ENCODE measurements at places on chromosomes 1 and 21.

- no peak for DNase-seq
These were observed 25.3 kb downstream of the MPZL1 start for GRCh38 chr1:167746988-167747655.

GRCh38 chr21:34008618-34009017 lies 64.8 kb upstream of the MRPS6 start:
- peak; percentile 45 for DNase-seq

DNA sequence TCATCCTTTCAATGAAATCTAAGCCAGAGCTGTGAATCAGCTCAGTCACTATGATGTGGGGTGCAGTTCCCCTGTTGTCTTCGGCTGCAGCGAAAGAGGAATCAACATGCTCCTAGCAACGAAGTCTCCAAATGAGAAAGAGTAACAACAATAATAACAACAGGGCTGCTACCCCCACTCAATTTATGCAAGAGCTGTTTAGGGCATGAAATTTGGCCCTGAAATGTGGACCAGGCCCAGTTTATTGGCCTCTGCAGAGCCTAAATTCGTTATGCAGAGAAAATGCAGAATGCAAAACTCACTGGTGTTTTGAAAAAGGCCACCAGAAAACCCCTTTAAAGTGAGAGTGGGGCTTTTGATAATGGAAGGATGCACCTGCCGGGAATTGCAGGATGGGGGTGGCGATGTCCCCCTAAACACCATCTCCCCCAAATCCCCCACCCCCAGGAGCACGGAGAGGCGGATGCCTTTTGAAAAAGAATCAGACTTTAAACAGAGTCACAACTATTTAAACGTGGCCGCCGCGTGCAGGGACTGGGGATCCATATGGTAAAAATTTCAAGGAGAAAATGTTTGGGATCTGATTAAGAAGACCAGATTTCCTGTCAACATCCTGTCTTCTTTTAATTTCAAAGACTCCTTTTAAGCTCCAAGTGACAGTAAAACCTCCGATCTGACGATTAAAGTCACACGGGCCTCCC lies 1.9 kb downstream of the RUNX3 start:
- DNase-seq: no peak

DNA sequence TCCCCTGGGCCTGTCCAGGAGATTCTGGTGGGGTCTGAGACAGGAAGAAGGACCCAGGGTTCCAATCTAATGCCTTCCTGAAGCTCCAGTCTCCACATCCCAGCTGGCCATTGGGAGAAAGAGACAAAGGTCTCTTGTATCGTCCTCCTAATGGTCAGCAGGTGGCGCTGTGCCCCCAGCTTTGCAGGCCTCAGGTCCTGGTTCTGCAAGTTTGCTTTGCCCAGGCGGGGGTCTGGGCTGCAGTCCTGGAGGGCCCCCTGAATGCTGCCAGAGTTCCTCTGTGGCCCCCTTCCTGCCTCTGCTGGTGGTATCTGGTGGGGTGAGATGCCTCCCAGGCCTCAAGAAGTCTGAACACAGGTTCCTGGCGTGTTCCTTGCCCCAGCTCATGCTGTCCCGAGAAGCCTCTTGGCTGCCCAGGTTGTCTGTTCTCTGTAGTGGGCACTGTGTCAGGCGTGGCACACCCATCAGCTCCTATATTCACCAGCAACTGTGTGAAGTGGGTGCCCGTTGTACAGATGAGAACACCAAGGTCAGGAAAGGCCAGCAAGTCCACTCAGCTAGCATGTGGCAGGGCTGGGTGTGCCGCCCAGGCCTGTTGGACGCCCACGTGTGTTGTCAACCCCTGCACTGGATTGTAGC lies 33.8 kb upstream of the CSF3R start:
- no peak for DNase-seq

DNA sequence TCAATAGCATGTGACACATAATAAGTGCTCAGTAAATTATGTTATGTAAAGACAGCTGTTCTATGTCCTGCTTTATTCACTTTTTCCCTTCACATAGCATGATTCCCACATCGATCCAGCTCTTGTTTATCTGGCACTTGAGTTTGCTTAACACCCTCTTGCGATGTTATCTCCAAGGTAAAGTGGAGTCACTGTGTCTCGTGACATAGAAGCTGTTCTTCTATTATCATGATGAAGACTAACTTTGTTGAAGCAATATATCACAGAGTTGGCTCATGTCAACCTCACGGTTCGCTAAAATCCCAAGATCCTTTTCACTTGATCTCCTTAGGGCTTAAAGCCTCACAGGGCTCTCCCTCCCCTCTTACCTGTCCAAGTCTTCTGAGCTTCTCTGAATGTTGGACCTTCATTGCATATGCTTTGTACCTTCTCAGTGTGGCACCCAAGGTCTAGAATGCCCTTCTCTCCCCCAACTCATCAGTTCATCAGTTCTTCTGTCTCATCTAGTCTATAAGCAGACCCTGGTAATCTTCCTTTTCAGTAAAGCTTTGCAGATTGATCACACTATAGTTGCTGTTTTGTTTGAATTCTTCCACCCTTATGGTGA lies 38.0 kb downstream of the PLXNA2 start:
- no peak for DNase-seq

- no peak for DNase-seq
These were observed 9.3 kb downstream of the MYOC start for GRCh38 chr1:171643156-171643555.

- no peak for DNase-seq
These were observed 325.1 kb upstream of the GREM2 start for GRCh38 chr1:240936911-240937668.

DNA sequence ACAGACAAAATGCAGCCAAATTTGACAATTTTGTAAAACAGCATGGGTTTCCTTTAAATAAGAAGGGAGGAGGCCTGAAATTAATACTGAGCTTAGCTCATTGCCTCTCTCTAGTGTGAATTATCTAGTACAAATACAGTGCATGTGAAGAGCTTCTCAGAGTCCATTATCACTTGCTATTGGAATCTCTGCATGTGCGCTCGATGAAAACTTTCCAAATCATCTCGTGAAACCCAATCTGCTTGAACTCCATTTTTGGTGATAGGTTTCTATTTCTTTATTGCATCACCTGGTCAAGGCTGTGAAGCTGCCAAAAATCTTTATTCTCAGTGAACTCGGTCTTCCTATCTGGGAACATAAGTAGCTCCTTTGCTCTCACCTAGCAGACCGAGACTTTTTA lies 49.5 kb upstream of the LYPLAL1 start:
- no peak for DNase-seq

- DNase-seq: no peak
These were observed 49.3 kb downstream of the GNB1 start for GRCh38 chr1:1841575-1841995.

DNA sequence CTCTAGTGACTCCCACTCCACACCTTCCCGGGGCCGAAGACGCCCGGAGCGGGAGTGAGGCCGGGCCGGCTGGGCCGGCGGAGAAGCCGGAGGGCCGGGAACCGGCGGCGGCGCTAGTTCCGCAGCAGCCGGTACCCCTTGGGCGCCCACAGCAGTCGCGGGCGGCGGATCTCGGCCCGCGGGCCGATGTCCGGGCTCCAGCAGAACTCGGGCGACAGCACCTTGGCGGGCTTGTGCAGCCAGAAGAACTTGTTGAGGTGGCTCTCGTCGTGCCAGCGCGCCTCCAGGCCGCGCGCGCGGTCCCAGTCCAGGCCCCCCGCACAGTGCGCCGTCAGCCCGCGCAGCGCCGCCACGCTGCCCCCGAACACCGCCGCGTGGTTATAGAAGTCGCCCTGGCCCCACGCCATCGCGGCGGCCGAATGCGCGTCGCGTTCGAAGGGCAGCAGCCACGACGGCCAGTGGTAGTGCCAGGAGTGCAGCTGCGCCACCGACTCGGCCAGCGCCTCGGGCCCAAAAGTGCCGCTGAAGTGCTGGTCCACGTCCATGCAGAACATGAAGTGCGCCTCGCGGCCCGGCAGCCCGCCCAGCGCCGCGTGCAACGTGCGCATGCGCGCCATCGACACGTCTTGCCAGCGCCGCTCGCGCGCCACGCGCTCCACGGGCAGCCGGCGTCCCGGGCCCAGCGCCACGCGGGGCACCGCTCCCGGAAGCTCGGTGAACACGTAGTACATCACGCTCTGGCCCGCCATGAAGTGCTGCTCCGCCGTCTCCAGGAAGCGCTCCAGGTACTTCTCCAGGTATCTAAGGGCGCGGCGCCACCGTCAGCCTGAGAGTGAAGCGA lies 14.0 kb downstream of the A3GALT2 start:
- no peak for DNase-seq

DNA sequence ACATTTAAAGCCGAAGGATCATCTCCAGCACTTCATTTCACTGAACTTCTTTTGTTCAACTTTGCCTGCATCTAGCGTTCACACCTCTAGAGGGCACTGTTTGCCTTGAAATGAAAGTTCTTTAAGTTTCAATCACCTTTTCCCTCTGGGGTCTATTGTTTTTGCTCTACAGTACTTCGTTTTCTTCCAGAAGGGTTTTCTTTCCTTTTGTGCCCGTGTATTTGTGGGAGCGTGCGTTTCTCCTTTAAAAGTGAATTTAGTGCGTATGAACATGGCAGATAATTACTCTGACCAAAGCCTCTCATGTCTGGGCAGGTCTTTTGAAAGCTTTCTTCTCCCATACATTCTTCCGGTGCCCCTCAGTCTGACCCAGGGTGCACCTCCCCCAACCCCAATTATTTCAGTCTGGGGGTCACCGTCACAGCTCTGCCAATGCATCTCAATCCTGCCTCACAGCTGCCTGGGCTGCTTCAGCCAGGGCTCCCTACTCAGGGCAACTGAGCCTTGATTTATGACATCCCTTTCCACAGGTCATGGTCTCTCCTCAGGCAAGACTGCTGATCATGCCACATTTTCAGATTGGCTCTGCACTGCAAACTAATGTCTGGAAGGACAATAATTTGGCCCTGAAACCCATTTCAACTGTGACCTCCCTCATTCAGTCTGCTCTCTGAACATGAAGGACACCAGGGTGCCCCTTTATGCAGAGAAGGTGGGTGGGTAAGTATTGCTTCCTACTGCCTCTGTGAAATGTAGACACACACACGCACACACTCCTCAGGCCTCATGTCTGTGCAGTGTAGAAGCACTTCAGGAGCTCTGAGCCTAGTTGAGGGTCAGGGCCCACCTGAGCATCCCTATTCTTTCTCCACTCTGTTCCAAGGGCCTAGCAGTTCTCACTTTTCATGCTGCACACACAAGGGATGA lies 88.6 kb downstream of the NUF2 start:
- no peak for DNase-seq

GRCh38 chr21:36135391-36136102 lies 668 bp downstream of the CBR3 start:
- DNase-seq: peak; percentile 50

DNA sequence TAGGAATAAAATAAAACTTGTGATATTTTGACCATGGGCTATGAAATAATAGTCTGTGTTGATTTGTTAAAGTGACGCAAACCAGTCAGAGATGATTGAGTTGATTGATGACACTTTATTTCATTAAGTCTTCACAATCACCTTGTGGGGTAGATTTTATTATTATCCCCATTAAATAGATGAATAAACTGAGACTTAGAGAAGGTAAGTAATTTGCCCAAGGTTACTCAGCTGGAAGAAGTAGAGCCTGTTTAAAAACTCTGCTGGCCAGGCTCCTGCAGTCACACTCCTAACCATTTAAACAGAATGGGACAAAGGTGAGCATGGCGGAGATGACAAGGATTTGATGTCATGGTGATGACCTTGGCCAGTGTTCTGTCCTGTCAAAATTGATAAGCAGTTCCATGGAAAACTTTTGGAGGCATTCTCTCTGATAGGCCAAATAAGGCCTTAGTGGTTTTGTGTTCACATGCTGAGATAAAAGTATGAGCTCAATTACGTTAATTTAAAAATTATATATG lies 22.7 kb upstream of the MCOLN3 start:
- no peak for DNase-seq

- no peak for DNase-seq
These were observed 157.1 kb downstream of the NPHP4 start for GRCh38 chr1:5835179-5835562.

DNA sequence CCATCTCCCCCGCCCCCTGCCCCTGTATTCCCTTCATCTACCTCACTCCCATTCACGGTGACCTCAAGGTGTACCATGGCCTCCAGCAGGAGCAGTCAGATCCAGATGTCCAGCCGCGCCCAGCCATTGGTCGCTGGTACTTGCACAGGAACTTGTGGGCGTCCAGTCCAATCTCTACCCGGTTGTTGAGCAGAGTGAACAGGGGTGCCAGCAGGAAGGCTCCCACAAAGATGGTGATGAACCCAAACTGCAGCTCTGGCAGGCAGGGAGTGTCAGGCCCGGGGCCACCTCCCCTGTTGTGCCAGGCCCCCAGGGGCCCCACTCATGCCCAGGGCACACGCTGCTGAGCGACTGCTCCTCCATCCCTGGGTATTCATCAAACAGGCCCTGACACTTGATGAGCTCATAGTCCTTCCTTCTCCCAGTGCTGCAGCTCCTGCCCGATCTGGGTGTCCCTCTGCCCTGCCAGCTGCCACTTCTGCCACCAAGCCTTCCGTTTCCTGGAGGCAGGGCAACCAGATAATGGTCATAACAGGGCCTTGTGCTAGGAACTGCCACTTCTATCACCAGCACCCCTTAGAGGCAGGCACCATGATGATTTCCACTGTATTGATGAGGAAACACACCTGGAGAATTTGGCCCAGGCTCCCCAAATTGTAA lies 5.7 kb upstream of the ARHGEF19 start:
- DNase-seq: no peak

GRCh38 chr1:227776331-227776771 lies 39.1 kb upstream of the PRSS38 start:
- no peak for DNase-seq

GRCh38 chr1:223714849-223715603 lies 2.7 kb downstream of the CAPN2 start:
- DNase-seq: no peak

- no peak for DNase-seq
These were observed 63.2 kb upstream of the EFHD2 start for GRCh38 chr1:15346346-15347030.

- DNase-seq: peak; percentile 47
These were observed 4.7 kb upstream of the ECE1 start for GRCh38 chr1:21295002-21295401.

DNA sequence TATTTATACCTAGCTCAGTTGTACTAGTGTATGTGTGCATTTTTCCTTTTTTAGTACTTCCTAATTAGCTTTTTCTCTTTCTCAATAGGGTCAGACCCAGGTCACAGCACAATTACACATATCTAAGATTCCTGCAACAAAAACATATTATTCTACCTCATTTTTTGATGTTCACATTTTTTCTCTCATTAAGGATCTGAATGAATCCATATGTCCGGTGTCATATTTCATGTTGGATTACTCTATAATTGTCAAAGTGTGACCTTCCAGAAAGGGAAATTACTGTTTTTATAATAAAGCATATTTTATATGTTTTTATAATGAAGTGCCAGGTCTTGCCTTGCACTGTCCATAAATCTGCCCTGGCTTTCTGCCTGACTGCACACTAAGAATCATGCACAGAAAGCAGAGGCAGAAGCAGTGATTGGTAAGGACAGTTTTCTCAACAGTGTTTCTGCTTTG lies 143.7 kb downstream of the KCNT2 start:
- no peak for DNase-seq

DNA sequence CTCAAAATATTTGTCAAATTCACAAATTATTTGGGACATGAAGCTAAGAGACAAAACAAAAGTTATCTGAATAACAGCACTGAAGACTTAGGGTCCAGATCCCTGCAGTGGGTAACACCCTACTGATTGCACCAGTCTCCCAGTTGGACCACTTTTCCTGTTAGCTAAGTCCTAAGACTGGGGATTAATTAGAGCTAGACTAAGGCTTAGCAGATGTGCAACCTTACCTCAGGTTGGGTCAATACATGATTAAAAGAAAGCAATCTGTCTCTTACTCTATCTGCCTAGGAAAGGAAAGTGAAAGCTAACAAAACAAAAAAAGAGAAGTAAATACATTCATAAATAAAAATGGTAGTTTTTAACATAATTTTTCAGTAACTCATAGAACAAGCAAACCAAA lies 737.2 kb upstream of the CHRM3 start:
- no peak for DNase-seq
